Stimulated activated CD8-positive, alpha-beta memory T cell treated with anti-CD3 and anti-CD28 coated beads, Interleukin-15, amount 100 ng/mL, for 48 hours (primary cell): ENCODE measurements at places on chromosomes 3 and 15.

- DNase-seq, result no peak
These were observed 2.7 kb downstream of the RIOX2 start for GRCh38 chr3:97969541-97969940.

DNA sequence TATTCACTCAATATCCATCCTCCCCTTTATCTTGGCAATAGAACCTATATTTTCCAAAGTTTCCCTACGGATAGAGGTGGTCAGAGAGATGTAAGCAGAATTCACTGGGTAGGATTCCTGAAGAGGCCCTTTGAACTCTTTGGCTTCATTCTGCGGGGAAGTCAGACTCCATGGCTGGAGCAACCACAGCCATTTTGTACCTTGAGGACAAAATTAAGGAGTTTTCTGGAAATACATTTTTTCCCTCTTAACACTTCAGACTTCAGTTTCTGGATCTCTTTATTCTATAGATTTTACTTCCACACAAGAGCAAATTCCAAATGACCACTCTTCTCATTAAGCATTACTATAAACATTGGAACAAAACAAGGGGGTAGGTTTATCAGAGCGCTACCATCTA is 43.3 kb downstream of the ADAMTS9 start:
- DNase-seq, result no peak

GRCh38 chr3:24135280-24135679 is 190.2 kb downstream of the NR1D2 start:
- no peak for DNase-seq

- no peak for DNase-seq
These were observed 366.2 kb downstream of the ERC2 start for GRCh38 chr3:56102032-56102431.

GRCh38 chr15:33518421-33518820 is 207.7 kb downstream of the RYR3 start:
- no peak for DNase-seq

DNA sequence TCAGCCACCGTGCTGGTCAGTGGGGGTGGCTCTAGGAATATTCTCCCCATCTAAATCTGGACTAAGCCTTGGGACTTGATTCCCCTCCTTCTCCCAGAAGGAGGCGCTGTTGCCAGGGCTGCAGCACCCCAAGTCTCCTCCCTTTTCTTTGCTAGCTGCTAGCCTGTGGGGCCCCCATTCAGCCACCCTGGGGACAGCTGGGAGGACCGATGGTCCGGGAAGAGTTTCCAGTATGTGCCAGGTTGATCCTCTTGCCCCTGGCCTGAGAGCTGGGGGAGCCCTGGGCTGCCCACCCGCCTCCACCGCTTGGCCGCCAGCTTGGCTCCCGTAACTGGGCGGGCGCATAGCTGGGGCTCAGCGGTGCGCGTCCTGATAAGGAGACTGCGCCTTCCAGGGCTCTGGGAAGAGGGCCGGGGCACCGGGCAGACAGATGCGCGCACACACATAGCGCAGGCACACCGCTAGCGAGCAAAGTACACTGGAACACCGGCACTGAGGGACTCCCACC is 4.2 kb downstream of the SMAD6 start:
- no peak for DNase-seq

- DNase-seq, result no peak
These were observed 368.5 kb upstream of the STAC start for GRCh38 chr3:36011791-36012190.

DNA sequence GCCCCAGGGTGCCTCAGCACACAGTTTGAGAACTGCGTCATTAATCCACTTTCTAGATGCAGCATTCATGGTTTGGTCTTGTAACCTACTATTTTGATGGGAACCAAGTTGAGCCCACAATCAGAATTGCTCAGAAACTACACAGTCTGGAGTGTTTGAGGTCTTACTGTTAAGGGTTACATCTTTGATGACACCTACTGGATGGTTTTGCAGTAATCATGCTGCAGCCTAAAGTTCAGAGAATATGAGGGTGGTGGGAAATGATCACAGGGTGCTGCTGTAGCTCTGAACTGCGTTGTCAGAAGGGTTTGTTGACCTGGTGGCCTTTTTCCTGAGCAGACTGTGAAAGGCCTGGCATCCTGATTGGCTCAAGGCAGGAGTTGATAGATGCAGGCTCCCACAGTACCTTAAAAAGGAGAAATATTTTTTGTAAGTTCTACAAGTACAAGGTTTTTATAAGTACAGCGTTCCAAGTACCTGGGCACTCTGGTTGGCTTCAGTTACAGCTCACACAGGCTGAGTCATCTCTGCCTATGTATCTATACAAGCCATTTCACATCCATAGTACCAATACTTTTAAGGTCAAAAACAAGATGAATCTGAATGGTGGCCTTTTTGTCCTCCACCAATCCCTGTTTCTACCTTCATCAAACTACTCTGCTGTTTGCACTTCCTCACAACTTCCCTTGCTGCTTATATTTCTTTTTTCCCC is 60.5 kb upstream of the ACKR4 start:
- no peak for DNase-seq

GRCh38 chr3:149417174-149417573 is 39.7 kb upstream of the TM4SF1 start:
- DNase-seq, result no peak

GRCh38 chr3:80439490-80439889 is 671.7 kb upstream of the ROBO1 start:
- no peak for DNase-seq
